Stimulated activated CD8-positive, alpha-beta memory T cell treated with anti-CD3 and anti-CD28 coated beads, Interleukin-15, amount 100 ng/mL, for 1 hour (primary cell): ENCODE measurements at places on chromosomes 16 and 17.
A peak's percentile ranks its signal among the peaks of the same experiment; 100 is the strongest.

GRCh38 chr17:66897141-66897540 lies 62.2 kb downstream of the CACNG5 start:
- no peak for DNase-seq

DNA sequence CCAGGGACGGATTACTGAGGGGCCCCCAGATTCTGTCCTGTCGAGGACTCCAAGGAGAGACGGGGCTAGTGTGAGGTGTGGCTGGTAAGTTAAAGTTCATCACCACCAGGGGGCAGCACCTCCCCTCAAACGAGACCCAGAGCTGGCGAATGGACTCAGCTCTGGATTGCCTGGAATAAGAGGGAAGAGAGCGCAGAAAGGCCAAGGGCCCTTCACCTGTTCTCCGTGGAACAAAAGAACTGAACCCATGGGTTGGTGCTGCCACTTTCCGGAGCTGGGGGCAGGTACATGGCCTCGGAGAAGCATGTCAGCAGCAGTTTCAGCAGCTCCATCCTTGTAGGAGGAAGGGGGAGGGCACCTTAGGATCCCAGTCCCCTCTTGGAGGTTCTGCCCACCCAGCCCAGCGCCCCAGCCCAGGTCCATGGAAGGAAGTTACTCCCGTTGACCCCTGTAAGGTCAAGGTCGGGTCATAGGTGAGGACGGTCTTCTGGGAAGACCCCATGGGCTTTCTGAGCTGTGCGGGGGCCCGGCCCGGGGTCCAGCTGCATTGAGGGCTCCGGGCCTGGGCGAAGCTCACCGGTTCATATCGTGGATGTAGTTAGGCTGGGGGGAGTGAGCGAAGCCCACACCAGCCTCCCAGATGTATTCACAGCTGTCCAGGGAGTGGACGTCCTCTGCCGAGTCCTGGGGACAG lies 10.8 kb downstream of the HID1 start:
- peak; percentile 81 for DNase-seq

DNA sequence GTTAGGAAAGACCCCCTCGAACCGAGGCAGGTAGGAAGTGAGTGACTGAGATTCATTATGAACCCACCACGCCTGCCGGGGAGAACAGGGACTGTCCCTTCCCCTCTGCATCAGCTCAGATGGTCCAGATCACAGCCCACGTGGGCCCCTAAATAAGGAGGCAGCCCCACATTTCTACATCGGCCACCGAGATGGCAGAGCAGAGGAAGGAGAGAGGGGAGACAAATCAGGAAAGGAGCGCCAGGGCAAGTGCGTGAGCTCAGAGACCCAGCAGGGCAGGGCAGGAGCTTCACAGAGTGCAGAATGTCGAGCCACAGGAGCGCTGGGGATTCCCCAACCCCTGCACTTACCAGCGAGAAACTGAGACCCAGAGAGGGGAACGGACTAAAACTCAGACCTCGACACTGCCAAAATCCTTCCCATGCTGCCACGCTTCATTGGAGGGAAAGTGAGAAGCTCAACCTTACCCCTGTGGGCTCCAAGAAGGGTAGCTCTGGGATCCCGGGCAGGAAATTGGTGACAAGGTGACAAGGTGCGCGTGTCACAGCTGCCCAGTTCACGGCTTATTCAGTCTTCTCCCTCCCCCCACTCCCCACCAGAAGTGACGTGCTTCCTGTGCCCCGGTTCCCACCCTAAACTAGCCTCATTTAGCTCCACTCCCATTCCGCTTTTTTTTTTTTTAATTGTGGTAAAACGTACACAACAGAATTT lies at the start of gene ICAM2:
Gene ICAM2 (minus strand): TSS at position 578 of the 711 bp plus-strand sequence. CDS start 13,942 bp downstream, outside the sequence.
- DNase-seq: peak; percentile 77

DNA sequence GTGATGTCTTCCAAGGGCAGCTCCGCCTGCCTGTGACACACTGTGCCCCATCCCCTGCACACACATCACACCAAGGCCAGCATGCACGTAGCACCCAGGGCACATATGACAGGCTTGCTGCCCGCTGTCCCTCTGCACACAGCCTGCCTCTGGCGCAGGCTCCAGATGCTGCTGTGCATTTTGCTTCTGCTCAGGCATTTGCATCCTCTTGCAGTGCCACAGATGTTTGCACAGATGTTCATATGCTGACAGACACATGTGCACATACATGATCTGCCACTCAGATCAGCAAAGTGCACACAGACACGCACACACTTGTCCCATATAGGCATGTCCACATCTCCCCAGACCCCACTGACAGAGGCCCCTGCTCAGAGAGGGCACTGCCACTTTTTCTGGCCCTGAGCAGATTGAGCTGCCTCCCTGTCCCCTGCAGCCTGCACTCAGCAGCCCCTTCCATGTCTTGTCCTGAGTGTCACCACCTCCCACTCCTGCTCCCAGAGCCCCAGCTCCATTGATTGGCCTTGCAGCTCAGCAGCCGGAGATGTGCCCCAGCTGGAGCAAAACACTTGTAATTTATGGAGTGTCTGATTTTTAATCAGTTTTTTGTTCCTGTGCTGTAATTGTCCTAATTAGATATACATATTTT lies 115.1 kb upstream of the RPL38 start:
- DNase-seq: no peak

DNA sequence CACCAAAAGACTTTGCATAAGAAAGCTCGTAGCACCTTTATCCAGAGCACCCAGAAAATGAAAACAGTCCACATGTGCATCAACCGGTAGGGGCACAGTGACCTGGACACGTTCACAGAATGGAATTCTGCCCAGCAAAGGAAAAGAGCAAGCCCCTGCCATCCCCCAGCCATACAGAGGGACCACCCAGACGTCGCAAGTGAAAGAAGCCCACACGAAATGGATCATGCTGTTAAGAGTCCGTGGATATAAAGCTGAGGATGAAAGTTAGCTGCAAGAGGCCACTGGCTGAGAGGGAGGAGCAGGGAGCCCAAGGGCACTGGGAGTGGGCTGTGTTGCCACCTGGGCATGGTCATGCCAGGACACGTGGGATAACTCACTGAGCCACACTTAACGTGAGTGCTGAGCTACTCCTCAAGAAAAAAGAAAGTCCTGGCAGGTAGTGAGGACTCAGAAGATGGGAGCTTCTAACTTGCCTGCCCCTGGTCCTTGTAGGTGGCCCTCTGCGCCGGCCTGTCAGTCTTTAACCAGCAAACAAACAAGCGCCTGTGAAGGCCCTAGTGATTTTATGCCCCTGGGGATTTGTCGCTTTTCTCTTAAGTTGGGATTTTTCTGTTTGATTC lies 190.7 kb downstream of the C16orf95 start:
- no peak for DNase-seq

DNA sequence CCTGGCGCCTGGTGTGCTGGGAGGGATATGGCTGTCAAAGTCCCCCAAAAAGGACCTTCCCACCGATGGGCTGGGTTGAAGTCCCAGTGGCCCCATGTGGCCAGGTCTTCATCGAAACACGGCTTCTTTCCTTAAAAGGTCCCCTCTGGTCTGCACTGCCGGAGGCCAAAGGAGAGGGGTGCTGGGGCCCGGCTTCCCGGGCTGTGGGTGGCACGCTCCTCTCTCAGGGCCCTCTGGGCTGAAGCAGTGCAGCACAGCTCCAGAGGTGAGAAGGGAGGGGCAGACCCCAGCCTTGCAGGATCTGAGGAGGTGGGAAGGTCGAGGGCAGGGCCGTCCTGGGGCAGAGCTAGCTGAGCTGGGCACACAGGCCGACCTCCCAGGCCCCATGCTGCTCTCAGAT lies 6.7 kb downstream of the NPTX1 start:
- no peak for DNase-seq

GRCh38 chr17:14214271-14214670 lies 22.4 kb downstream of the CDRT15 start:
- no peak for DNase-seq

GRCh38 chr17:78395155-78395554 lies 16.7 kb downstream of the PGS1 start:
- no peak for DNase-seq

GRCh38 chr17:50634224-50634914 lies at the start of gene ABCC3:
Gene ABCC3, plus strand, starts transcription at chr17:50634881. Its CDS starts 56 bp downstream, at chr17:50634937.
- no peak for DNase-seq

DNA sequence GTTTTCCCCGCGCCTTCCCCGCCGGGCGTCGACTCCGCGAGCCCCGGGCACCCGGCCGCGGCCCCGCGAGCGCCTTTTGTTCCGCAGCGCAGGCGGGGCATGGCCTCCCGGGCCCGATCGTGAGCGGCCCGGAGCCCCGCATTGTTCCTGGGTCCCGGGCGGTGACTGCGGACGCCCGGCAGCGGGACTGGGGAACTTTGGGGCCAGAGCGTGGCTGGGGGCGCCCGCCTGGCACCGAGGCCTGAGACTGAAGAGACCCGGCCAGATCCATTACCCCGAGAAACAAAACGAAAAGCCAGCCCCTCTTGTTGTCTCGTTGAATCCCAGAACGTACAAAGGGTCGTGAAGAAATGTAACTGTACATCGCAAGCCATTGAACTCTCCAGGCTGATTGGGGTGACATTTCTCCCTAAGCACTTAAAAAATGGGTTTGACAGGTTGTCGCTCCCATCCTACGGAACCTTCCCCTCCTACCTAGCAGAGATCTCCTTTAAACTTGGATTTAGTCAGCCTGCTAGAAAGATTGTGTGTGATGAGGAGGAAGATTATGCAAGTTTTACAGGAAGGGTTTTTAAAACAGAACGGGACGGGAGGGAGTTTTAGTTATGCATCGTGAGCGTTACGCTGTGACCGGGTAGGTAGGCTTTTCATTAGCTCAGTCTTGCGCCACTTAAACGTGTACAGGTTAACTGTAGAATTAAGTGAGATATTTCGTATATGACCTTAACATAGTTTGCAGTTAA lies 825 bp downstream of the METTL9 start:
- DNase-seq: no peak

DNA sequence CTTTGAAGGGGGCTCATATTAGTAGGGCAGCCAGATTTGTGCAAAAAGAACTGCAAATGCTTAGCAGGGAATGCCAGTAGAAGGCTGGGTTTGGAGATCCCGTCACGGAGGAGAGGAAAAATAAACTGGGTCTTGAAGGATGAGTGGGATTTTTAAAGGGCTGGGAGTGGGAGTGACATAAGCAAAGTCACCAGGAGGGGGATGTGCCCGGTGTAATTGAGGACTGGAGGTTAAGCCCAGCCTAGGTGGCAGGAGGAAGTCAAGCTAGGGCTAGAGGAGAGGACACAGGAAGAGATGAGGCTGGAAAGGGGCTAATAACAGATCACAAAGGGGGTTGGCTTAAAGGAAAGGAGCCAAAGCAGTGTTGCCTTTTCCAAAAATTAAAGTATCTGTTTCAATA lies 23.2 kb upstream of the LONP2 start:
- no peak for DNase-seq

DNA sequence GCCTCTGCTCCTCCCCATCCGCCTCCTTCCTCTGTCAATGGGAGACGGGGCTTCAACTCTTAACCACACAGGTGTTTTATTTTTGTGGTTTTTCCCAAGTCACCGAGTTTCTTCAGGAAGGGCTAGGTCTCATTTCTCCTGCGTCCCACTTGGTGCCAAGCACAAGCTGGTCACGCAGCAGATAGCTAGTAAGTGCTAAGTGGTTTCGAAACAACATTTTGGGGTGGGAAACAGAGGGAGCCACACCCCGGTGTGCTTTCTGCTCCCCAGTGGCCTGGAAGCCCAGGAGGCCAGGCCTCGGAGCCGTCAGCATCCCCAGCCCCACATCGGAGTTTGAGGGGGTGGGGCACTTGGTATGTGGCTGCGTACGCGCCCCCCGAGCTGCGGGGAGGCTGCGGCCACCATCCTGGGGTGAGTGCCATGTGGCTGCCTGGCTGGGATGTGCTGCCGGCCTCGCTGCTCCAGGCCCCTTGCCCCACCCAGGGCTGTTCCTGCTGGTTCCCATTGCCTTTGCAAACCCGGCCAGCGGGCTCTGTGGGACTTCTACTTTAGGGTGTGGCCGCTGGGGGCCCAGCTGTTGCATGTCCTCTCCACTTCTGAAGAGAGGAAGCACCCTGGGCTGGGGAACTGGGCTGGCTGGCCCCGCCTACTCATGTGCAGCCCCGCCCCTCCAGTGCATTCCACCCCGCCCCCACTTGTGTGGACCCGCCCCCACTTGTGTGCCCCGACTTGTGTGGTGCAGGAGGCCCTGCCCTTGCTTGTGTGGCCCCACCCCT lies 55.6 kb downstream of the BAIAP2 start:
- no peak for DNase-seq

GRCh38 chr16:22296225-22297113 lies 740 bp upstream of the POLR3E start:
- no peak for DNase-seq

GRCh38 chr17:10731408-10731879 lies 1.6 kb upstream of the TMEM220 start:
- DNase-seq: no peak

- DNase-seq: no peak
These were observed 30.4 kb downstream of the SOCS3 start for GRCh38 chr17:78329263-78330059.

DNA sequence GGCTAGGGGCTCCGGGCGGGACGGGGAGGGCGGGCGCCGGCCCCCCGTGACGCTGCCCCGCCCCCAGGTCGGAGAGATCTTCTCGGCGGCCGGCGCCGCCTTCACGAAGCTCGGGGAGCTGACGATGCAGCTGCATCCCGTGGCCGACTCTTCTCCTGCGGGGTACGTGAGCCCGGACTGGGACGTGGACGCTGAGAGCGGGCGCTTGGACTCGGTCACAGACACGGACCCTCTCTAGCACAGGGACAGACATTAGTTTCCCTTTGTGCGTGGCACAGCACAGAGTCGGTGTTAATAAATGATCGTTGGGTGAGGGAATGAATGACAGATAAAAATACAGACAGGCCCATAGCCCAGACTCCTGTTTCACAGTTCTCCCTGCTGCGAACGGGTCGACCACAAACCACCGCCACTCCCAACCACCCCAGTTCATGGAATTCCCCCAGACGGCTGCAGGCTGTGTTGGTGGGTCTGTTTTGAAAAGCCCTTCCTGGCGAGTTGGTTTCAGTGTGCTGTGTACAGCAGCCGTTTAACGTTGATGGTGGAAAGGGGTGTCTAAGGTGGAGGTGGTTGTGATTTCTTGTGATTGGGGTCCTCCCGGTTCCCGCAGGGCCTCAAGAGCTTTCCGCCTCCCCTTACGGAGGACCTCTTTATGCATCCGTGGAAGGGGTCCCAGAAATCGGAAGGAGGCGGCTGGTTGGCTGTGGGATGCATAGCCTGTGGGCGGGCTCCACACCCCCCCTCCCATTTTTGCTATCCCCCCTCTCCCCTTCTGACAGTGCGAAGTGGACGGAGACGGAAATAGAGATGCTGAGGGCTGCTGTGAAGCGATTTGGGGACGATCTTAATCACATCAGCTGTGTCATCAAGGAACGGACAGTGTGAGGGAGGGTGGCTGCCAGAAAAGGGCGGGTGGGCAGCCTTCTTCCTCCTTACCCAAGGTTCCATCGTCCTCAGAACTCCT lies 2.9 kb downstream of the RNASEK start:
- DNase-seq: peak; percentile 56

DNA sequence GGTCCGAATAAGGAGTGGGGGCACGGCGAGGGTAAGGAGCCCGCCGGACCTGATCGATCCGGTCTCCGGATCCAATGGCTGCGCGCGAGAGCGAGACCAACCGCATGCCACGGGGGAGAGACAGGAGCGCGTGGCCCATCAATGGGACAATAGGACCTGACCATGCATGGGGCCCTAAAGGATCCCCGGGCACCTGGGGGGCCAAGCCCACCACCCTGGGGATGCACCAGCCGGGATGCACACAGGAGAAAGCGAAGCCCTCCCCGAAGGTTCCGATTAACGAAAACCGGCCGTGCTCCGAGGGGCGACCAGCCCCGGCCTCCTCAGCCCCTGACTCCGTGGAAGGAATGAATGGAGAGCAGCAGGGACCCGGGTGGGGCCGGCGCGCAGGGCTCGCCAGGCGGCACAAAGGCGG lies 525 bp downstream of the JPT1 start:
- DNase-seq: no peak

GRCh38 chr17:35104844-35105450 lies 14.7 kb downstream of the RAD51D start:
- no peak for DNase-seq
